ENCODE measurements at places on chromosomes 2 and 18.

- peaks cover 8% of the 10 kb centered on the region for H3K4me1 ChIP-seq
- no peak overlapping the region for H3K4me3 ChIP-seq
- no peaks in the 10 kb centered on the region for H3K27me3 ChIP-seq
- no peak for DNase-seq
These were observed 184.7 kb upstream of the DLGAP1 start for GRCh38 chr18:4639628-4640310.

DNA sequence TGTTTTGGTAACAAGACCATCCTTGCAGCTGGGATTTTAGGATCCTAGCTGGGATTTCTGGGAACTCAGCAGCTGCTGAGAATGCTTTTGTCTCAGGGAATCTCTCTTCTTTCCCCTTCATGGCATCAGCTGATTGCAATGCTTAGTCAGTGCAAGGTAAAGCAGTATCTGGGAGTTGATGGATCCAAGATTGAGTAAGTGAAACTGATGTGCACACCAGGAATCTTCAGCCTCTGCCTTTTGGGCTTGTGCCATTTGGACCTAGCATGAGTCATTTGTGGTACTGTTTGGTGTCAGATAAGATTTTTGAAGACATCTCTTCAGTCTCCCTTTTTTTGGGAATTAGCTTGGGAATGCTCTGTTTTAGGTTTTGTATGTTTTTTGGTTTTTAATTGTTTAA, 363.3 kb upstream of the TFPI start:
- H3K27ac ChIP-seq = no peak overlapping the region
- no peaks in the 10 kb centered on the region for H3K4me1 ChIP-seq
- no peaks in the 10 kb centered on the region for H3K36me3 ChIP-seq
- DNase-seq = no peak

GRCh38 chr18:34809451-34810072, 99.5 kb downstream of the DTNA start:
- no peaks in the 10 kb centered on the region for H3K27me3 ChIP-seq
- no peak overlapping the region for H3K4me3 ChIP-seq
- H3K27ac ChIP-seq = no peak overlapping the region
- DNase-seq = no peak
- H3K4me1 ChIP-seq = peaks cover 5% of the 10 kb centered on the region

GRCh38 chr2:59182249-59182648, 941.1 kb upstream of the FANCL start:
- H3K4me1 ChIP-seq = peaks cover 16% of the 10 kb centered on the region
- DNase-seq = no peak
- H3K27ac ChIP-seq = no peak overlapping the region
- no peaks in the 10 kb centered on the region for H3K36me3 ChIP-seq
- H3K4me3 ChIP-seq = no peak overlapping the region
- H3K27me3 ChIP-seq = no peaks in the 10 kb centered on the region

- H3K27me3 ChIP-seq = no peaks in the 10 kb centered on the region
- H3K27ac ChIP-seq = no peak overlapping the region
- DNase-seq = no peak
- H3K36me3 ChIP-seq = peaks cover 6% of the 10 kb centered on the region
These were observed 8.1 kb downstream of the PFN4 start for GRCh38 chr2:24115057-24115456.

GRCh38 chr2:226483143-226483542, 316.5 kb downstream of the IRS1 start:
- DNase-seq = no peak
- no peaks in the 10 kb centered on the region for H3K36me3 ChIP-seq
- H3K27ac ChIP-seq = no peak overlapping the region

DNA sequence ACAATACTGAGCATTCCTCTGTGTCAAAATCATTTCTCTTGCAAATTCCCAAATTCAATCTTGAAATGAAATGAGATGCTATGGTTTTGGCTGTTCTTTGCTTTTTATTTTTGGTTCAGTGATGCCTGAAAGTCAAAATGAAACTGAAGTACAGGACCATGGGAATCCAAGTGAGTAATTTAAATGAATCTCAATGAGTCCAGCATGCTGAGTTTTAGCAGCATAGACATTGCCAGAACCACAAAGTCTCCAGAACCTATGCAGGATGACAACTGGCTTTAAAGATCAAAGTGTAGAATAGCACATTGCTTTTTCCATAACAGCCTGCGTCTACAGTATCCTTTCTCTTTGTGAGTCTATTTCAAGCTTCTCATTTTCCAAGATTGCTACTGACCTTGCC, 1050.7 kb upstream of the PIK3C3 start:
- no peak overlapping the region for H3K27ac ChIP-seq
- DNase-seq = no peak
- H3K4me3 ChIP-seq = no peak overlapping the region

DNA sequence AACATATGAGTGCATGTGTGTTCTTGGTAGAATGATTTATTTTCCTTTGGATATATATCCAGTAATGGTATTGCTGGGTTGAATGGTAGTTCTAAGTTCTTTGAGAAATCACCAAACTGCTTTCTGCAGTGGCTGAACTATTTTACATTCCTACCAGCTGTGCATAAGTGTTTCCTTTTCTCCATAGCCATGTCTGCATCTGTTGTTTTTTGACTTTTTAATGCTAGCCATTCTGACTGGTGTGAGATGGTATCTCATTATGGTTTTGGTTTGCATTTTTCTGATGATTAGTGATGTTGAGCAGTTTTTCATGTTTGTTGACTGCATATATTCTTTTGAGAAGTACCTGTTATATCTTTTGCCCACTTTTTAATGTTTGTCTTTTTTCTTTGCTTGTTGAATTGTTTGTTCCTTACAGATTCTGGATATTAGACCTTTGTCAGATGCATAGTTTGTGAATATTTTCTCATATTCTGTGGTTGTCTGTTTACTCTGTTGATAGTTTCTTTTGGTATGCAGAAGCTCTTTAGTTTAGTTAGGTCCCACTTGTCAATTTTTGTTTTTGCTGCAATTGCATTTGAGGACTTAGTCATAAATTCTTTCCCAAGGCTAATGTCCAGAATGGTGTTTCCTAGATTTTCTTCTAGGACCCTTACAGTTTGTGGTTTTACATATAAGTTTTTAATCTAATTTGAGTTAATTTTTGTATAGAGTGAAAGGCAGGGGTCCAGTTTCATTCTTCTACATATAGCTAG, 17.6 kb upstream of the KCNE4 start:
- DNase-seq = no peak
- H3K27ac ChIP-seq = peak overlapping the region; percentile 71
- peaks cover 37% of the 10 kb centered on the region for H3K4me1 ChIP-seq
- H3K4me3 ChIP-seq = no peak overlapping the region
- H3K36me3 ChIP-seq = peaks cover 8% of the 10 kb centered on the region
- no peaks in the 10 kb centered on the region for H3K27me3 ChIP-seq

GRCh38 chr2:173355132-173355865, 627 bp downstream of the CDCA7 start:
- H3K4me3 ChIP-seq = peak overlapping the region; percentile 87
- H3K36me3 ChIP-seq = no peaks in the 10 kb centered on the region

GRCh38 chr18:49648326-49648725, 86.5 kb downstream of the LIPG start:
- no peak overlapping the region for H3K27ac ChIP-seq
- no peak overlapping the region for H3K4me3 ChIP-seq
- no peaks in the 10 kb centered on the region for H3K27me3 ChIP-seq
- H3K4me1 ChIP-seq = peaks cover 11% of the 10 kb centered on the region
- no peaks in the 10 kb centered on the region for H3K36me3 ChIP-seq
- DNase-seq = no peak

DNA sequence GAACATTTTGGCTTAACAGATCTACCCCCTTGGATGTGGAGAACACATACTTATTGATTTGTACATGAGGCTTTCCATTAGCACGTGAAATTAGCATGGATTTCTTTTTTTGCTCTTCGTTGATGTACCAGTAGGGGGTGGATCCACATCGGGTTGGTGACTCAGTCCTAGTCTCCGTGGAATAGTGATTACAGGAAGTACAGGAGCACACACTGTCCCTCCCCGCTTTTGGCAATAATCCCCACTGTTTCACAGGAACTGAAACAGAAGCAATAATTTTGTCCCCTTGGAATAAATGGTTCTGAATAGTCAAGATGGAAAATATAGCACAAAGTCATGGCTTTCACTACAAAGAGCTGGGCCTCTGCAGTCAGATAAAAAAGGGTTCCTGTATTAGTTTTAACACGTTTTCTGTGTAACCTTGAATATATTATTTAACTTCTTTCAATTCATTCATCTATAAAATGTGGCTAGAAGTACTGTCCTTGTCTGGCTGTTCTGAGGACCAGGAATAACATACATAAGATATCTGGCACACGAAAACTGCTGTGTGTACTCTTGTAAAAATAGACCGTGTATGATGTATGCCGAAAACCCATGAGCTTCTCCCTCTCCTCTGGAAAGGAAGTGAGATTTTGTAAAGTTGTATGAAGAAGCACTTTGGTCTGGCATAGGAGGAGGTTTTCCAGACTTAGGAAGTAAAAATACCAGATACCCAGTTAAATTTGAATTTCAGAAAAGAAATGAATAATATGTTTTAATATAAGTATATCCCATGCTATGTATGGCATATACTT, 229.2 kb downstream of the GALR1 start:
- no peak for DNase-seq
- H3K4me3 ChIP-seq = no peak overlapping the region
- H3K27me3 ChIP-seq = no peaks in the 10 kb centered on the region

- H3K36me3 ChIP-seq = peaks cover 3% of the 10 kb centered on the region
- peaks cover 31% of the 10 kb centered on the region for H3K4me1 ChIP-seq
- H3K27ac ChIP-seq = no peak overlapping the region
- H3K4me3 ChIP-seq = no peak overlapping the region
These were observed 38.0 kb downstream of the PPP3R1 start for GRCh38 chr2:68214381-68214780.

DNA sequence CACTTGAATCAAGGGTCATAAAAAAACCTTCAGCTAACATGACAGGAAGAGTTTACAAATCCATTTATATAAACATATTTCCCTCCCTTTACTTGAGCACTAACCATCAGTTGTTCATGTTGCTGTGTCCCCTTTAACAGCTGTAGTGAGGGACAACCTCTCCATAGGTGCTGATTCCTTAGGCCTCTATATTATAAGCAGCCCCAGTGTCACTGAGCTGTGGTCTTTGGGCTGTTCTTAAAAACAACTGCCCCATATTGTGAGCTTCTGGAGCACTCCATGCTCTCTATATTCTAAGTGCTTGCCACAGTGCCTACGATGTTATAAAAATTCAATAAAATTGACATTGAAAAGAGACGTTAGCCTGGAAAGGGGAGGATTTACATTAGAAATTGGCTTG, 175.3 kb downstream of the ZNF385B start:
- no peaks in the 10 kb centered on the region for H3K36me3 ChIP-seq
- no peaks in the 10 kb centered on the region for H3K4me1 ChIP-seq
- no peak for DNase-seq
- peaks cover 7% of the 10 kb centered on the region for H3K27me3 ChIP-seq

- H3K4me1 ChIP-seq = peaks cover 8% of the 10 kb centered on the region
- no peak overlapping the region for H3K4me3 ChIP-seq
- H3K27ac ChIP-seq = no peak overlapping the region
- peaks cover 5% of the 10 kb centered on the region for H3K36me3 ChIP-seq
These were observed 322.4 kb downstream of the PTPRM start for GRCh38 chr18:7889515-7889914.

DNA sequence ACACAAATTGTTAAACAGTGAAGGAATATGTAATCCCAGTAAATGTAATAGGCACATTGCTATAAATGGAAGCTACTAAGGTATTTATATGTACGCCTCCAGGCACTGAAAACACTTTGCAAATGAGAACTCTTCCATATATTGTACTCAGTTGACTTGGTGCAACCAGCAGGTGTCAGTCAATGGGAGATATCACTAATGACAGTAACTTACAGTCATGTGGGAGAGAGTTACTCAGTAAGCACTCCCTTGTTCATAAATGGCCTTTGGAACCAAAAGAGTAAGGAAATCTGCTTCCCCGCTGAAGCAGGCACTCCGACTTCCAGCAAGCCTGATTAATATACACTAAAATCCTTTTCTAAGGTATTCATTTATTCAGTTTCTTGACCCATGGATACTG, 5.9 kb downstream of the MDH1 start:
- no peak overlapping the region for H3K27ac ChIP-seq
- no peaks in the 10 kb centered on the region for H3K27me3 ChIP-seq
- no peak overlapping the region for H3K4me3 ChIP-seq
- peaks cover 9% of the 10 kb centered on the region for H3K36me3 ChIP-seq

DNA sequence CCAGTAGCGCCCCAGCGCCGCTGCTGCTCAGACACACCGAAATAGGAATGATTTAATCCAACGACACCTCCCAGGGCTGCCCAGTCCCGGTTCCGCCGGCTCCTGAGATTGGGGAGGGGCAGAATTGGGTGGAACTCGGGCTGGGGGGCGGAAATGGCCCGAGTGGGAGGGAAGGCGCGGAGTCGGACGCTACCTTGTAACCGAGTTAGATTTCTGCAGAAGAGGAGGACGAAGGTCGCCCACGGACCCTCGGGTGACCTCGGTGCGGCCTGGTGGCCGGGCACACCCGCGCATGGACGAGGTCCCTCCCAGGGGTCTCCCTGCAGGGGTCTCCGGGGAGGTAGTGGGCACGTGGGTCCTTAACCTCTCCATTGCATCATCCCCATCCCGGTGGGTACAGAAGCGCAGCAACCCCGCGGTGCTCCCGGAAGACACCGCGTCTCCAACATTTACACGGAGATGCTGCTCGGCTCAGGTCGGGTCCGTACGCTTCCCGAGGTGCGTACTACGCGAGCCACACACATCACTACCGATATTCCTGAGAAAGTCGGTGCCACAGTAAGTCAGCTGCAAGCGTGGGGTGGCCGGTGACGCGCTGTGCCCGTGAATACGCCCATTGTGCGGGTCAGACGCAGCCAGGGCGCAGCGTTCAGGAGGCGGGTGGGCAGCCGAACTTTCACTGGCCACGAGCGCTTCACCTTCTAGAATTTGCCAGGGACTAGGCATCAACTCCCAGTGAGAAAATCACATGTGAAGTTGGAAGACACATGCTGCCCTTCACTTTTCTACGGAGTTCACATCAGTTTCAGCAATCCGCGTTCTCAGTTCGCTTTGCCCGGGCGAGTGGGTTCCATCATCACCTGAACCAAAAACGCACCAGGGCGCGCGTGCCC, 3.0 kb downstream of the ZNF516 start:
- H3K4me1 ChIP-seq = peaks cover 44% of the 10 kb centered on the region
- H3K27me3 ChIP-seq = no peaks in the 10 kb centered on the region
- no peaks in the 10 kb centered on the region for H3K36me3 ChIP-seq
- DNase-seq = peak; percentile 81
- H3K4me3 ChIP-seq = peak overlapping the region; percentile 88

DNA sequence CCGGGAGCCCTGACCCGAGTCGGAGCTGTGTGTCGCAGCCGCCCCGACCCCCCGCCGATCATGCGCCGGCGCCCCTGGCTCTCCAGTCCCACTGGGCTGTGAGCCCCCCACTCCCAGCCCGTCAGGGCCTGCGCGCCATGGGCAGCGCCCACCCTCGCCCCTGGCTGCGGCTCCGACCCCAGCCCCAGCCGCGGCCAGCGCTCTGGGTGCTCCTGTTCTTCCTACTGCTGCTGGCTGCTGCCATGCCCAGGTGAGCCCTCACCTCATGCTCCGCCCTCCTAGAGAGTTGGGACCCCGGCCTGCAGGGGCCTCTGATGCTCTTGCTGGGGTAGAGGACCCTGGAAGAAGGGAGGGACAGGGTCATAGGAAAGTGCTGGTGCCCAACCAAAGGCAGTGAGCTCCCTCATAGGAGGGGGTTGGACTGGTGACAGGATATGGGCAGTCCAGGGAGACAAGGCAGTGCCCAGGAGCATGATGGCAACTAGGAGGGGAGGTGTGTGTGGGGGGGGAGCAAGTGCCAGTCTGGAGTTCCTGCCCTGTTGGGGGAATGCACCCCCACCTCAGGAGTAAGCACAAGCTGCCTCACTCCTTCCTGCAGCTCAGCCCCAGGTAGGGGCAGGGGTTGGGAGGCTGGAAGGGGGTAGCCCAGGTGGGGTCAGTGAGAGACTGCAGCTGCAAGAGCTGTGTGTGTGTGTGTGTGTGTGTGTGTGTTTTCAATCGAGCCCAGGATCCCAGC, 375 bp downstream of the WNT10A start:
- peak; percentile 80 for DNase-seq
- H3K4me3 ChIP-seq = no peak overlapping the region
- peaks cover 71% of the 10 kb centered on the region for H3K27me3 ChIP-seq
- peaks cover 5% of the 10 kb centered on the region for H3K4me1 ChIP-seq

All from chondrocyte (in vitro differentiated cells).